ENCODE measurements at places on chromosomes 3 and 15.

GRCh38 chr15:31325595-31326155 lies 960 bp upstream of the KLF13 start:
- DNase-seq: peak; percentile 34

DNA sequence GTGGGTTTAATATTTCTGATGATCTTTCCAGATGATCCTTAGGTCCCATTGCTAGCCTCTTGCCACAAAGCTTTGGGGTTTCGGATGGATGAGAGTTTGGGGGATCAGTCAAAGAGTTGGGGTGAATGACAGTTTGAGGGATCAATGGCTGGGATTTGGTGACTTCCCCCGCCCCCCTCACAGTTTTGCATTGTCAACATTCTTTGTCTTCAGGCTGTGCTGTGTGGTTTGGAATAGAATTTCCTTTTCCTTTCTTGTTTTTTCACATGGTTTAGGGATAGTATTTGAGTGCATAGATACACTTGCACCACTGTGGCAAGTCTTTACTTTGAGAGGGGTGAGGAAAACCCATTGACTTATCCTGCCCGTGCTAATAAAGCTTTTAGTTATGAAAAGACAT lies 14.3 kb downstream of the MEF2A start:
- no peak for DNase-seq

GRCh38 chr3:78913711-78914110 lies 854.1 kb downstream of the ROBO1 start:
- DNase-seq: no peak

GRCh38 chr3:131072845-131073244 lies 46.2 kb downstream of the NEK11 start:
- DNase-seq: no peak

DNA sequence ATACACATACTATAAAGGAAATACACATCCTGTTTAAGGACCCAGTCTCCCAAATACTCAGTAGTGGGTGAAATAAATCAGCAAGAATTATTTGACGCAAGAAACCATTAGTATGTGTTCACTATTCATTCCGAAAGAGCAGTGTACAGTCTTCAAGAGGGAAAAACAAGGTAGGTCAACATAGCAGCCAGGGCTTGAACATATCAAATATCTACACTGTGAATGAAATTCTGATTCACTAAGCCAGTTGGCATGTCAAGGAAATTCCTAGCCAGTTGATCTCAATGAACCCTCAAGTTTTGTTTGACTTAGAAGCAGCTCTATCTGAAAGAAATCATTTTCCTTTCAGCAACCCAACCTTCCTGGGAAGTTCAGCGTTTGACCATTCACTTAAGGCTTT lies 99.0 kb downstream of the CNTN3 start:
- no peak for DNase-seq

DNA sequence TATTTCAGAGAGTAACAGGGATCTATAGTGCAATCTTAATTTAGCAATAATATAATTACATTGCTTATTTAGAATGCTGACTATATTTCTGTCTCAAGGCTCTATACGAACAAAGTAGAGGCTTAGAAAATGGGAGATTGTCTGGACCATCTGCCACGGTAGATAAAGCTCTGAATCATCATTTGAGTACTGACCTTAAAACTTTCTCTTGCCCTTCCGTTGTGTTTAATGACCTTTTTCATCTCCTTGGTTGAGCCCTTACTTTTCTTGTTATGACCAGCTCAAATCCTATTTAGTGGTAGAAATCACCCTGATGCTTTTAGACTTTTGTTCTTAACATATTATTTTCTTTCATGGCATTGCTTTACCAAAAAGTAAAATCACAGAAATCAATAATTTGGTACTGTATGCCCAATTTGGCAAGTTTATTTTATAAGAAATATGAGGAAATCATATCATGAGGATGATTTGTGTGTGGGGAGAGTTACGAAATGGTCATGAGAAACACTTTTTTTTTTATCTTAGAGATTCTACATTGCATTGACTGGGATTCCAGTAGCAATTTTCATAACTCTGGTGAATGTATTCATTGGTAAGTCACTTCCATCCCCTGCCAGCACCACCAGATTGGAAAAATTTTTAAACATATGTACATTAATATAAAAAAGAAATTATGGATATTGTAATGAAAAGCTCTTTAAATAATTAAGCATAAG lies 11.0 kb downstream of the NDUFB5 start:
- no peak for DNase-seq

GRCh38 chr3:64199932-64200331 lies 25.3 kb downstream of the PRICKLE2 start:
- DNase-seq: no peak

DNA sequence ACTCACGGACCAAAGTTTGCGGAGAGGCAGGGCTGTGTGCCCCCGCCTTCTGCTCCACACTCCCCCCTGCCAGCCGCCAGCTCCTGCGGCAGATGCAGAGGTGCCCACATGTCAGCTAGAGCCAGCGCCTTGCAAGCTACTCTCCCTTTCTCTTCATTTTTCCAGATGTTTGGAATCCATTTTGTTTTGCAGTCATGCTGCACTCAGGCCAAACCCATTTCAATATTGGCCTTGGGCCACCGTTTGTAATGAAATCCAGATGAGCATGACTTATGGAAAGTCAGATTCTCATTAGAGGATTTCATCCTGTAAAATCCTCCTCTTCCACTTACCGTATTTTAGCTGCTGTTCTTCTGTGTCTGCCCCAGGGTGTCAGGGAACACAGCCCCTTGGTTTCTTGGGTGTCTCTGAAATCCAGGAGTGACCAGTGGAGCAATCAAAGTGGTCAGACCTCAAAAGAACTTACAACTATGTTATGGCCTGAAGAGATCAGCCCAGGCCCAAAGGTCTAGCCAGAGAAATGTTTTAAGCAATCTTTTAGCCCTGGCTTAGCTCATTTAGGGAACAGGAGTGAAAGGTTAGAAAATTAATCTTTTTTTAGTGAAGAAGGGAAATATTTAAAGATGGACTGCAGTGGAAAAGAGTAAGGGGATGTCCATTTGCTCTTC lies 65.8 kb downstream of the AAGAB start:
- no peak for DNase-seq

DNA sequence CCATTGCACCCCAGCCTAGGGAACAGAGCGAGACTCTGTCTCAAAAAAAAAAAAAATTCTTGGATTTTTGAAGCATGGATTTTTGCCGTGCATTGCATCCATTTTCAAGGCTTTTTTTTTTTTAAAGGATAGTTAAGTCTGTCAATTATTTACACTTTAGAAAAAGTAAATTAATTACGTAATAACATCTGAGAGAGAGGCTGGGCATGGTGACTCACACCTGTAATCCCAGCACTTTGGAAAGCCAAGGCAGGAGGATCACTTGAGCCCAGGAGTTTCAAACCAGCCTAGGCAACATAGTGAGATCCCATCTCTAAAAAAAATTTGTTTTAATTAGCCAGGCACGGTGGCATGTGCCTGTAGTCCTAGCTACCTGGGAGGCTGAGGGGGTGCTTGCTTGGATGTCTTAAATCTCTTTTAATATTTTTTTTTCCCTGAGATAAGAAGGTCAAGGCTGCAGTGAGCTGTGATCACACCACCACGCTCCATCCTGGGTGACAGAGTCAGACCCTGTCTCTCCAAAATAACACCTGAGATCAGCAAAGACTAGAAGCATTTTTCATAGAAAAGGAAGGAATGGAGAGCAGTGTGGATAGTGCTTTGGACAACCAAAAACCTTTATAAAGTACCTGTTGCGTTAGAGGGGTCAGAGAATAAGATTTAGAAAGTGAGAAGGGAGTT lies 6.8 kb upstream of the SENP7 start:
- DNase-seq: no peak

- no peak for DNase-seq
These were observed 57.2 kb upstream of the UTS2B start for GRCh38 chr3:191387441-191388077.

- DNase-seq: no peak
These were observed 25.9 kb upstream of the SMAD3 start for GRCh38 chr15:67039384-67040075.

DNA sequence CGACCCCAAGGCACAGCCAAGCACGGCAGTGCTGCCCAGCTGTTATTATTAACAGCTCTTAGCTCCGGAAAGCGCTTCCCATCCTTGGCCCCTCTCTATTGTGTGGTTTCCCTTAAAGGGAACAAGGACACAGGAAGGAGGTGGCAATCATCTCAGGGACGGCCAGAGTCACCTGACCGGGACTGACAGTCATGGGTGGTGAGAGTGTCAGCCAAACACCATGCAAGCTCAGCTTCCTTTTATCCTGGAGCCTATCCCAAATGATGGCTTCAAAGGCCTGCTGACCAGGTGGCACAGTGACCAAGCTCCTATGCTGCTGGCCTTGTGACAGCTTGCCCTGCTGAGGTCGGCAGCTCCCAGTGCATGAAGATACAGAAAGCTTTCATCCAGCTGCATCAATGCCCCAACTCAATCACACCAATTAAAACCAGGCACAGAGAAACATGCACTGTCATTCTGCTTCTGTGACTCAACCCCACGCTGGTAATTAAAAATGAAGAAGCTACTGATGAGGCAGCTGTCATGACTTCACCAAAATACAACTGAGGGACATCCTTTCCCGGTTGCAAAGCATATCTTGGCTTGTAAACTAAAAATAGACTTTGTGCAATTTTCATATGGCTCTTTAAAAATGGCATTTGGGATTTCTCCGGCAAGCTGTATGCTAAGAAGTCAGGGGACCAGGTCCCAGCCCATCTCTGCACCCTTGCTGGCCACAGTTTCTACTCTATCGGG lies 34.0 kb downstream of the PCSK6 start:
- DNase-seq: no peak

Data from activated CD4-positive, alpha-beta T cell treated with anti-CD3 and anti-CD28 coated beads, Interleukin-2, amount 50 U/mL, for 4 hours (primary cell).